HCT116 (cell line): ENCODE measurements at places on chromosomes 5 and 9. TPM values are rescaled to one million over a fixed set of nuclear protein-coding genes. Genes with fewer than 3 reads are reported as not detected.

GRCh38 chr5:131515348-131515747 lies 119.7 kb downstream of the RAPGEF6 start:
- DNase-seq = no peak
- H3K27ac ChIP-seq = no peak overlapping the region
- no peaks in the 10 kb centered on the region for H3K4me1 ChIP-seq
- no peak overlapping the region for H3K4me3 ChIP-seq

GRCh38 chr9:100072805-100073204 lies 26.0 kb downstream of the ERP44 start:
- H3K27me3 ChIP-seq = no peaks in the 10 kb centered on the region
- no peak for DNase-seq
- no peak overlapping the region for H3K4me3 ChIP-seq
- H3K27ac ChIP-seq = no peak overlapping the region
- no peaks in the 10 kb centered on the region for H3K36me3 ChIP-seq

DNA sequence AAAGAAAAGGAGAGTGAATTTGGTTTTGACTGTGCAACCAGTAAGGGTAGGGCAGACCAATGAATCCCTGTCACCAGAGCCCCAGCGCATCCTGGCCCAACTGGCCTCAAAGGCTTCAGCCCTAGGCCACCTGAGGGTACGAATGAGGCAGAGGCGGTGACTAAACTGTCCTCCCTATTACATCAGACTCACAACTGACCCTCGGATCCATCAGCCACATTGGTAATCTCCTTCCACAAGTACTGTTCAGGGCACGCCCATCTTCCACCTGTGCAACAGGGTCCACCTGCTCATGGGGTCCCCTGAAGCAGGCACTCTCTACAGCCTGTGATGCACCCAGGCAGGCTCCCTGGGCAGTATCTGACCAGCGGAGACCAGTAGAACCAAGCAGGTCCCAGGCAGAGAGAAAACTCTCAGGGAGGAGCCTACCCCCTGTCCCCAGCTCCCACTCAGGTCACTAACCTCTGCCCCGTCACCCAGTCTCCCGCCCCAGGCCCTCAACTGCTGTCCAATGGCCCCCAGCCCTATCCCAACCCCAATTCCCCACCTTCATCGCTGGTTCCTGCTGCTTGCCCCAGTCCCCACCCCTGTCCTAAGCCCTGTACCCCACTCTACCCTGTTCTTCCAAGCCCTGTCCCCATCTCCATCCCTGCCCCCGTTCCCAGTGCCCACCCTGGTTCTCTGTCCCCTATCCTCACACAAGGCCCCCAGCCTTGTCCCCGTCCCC lies 904 bp downstream of the EDF1 start:
- peak overlapping the region; percentile 77 for H3K4me3 ChIP-seq
- H3K4me1 ChIP-seq = peaks cover 13% of the 10 kb centered on the region; the same call in 1 of the 2 replicates
- H3K36me3 ChIP-seq = peaks cover 25% of the 10 kb centered on the region; the same call in 1 of the 2 replicates
- no peaks in the 10 kb centered on the region for H3K27me3 ChIP-seq
- no peak overlapping the region; the same call in 1 of the 2 replicates for H3K27ac ChIP-seq

The TEK gene
- total RNA-seq = 0.15 TPM

GRCh38 chr5:38045446-38045845 lies 205.6 kb upstream of the GDNF start:
- peaks cover 23% of the 10 kb centered on the region for H3K27me3 ChIP-seq
- no peak overlapping the region for H3K4me3 ChIP-seq
- H3K4me1 ChIP-seq = no peaks in the 10 kb centered on the region
- H3K27ac ChIP-seq = no peak overlapping the region
- DNase-seq = no peak

GRCh38 chr9:131997779-131998178 lies 81.9 kb downstream of the MED27 start:
- DNase-seq = no peak
- H3K36me3 ChIP-seq = no peaks in the 10 kb centered on the region
- H3K4me3 ChIP-seq = no peak overlapping the region
- H3K27ac ChIP-seq = no peak overlapping the region
